Mesenchymal stem cell (in vitro differentiated cells and primary cell): ENCODE measurements at places on chromosomes 13 and 19.
A peak's percentile ranks its signal among the peaks of the same experiment; 100 is the strongest.

DNA sequence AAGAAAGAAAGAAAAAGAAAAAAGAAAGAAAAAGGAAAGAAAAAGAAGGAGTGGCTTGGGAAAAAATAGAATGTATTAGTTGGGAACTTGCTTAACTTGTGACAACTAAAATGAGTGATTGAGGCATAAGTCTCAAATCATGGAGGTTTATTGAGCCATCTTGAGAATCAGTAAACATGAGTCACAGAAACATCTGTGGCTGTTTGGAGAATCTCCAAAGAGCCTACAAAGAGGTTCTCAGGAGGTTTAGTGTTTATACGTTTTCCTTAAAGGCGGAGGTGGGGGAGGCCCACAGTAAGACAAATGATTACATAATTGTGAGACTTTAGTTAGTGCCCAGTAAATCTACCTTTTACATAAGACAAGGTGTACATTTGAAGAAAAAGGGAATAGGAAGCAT is 38.6 kb downstream of the WDR87 start:
- no peaks in the 10 kb centered on the region for H3K27me3 ChIP-seq
- H3K4me3 ChIP-seq: no peak overlapping the region
- peak; percentile 70 for DNase-seq
- H3K36me3 ChIP-seq: no peaks in the 10 kb centered on the region
- no peaks in the 10 kb centered on the region for H3K4me1 ChIP-seq

- H3K4me1 ChIP-seq: peaks cover 10% of the 10 kb centered on the region
- no peak for DNase-seq
- H3K36me3 ChIP-seq: peaks cover 18% of the 10 kb centered on the region
- H3K4me3 ChIP-seq: peak overlapping the region; percentile 89
Observed at GRCh38 chr19:34733266-34733745, 737 bp upstream of the ZNF181 start.

DNA sequence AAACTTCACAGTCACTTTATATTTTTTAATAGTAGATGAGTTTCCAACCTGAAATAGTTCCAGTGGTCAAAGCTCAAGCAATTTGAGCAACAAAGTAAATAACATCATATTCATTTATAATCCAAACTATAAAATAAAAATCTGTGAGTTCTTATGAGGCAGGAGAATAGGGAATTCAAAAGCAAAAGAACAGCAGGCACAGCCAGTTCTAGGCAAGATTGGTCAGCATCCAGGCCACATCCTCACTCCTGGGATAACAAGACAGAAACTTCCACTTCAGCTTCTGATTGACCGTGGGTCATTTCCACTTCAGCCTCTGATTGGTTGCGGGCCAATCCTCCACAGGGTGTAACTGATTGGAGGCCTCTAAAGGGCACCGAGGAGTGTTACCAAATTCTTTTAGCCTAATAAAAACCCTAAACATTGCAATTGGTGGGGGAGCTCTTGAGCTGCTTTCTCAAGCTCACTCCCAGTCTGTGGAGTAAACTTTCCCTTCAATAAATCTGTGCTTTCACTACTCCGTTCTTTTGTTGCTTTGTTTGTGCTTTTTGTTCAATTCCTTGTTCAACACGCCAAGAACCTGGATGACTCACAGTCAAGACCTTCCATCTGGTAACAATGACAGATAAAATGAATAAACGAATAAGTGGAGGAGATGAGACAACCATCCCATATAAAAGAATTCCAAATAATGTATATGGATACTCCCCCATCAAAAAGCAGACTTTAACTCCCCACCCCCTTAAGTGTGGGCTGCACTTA is 42.6 kb upstream of the AMER2 start:
- DNase-seq: peak; percentile 7
- no peaks in the 10 kb centered on the region for H3K27me3 ChIP-seq
- no peaks in the 10 kb centered on the region for H3K36me3 ChIP-seq
- H3K27ac ChIP-seq: peak overlapping the region; percentile 46
- peaks cover 15% of the 10 kb centered on the region for H3K4me1 ChIP-seq

DNA sequence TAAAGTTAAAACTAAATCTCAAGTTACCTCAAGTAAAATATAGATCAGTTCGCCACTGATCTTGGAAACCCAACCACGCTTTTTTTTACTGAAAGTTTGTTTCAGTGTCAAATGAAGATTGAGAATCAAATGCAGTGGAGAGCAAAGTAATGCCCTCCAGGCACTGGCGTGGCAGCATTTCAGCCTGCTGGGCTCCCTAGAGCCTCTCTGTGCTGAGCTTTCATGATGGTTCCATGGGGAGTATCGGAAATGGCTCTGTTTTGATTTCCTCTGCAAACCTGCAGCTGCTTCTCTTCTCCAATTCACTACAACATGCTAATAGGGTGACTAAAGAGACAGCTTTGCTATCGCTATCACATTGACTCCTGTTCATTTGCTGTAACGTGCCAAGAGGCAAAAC is 141.6 kb downstream of the FGF14 start:
- H3K27ac ChIP-seq: no peak overlapping the region
- no peak for DNase-seq
- no peak overlapping the region for H3K4me3 ChIP-seq

- H3K27ac ChIP-seq: no peak overlapping the region
- no peaks in the 10 kb centered on the region for H3K4me1 ChIP-seq
- no peaks in the 10 kb centered on the region for H3K36me3 ChIP-seq
Observed at GRCh38 chr13:55361141-55361540, 1779.6 kb upstream of the PRR20A start.

- no peak for DNase-seq
- H3K27ac ChIP-seq: peak overlapping the region; percentile 56
- H3K27me3 ChIP-seq: no peaks in the 10 kb centered on the region
- H3K36me3 ChIP-seq: peaks cover 4% of the 10 kb centered on the region
- H3K4me1 ChIP-seq: peaks cover 13% of the 10 kb centered on the region
- H3K4me3 ChIP-seq: no peak overlapping the region
Observed at GRCh38 chr19:34269489-34269888, 15.1 kb downstream of the GARRE1 start.

DNA sequence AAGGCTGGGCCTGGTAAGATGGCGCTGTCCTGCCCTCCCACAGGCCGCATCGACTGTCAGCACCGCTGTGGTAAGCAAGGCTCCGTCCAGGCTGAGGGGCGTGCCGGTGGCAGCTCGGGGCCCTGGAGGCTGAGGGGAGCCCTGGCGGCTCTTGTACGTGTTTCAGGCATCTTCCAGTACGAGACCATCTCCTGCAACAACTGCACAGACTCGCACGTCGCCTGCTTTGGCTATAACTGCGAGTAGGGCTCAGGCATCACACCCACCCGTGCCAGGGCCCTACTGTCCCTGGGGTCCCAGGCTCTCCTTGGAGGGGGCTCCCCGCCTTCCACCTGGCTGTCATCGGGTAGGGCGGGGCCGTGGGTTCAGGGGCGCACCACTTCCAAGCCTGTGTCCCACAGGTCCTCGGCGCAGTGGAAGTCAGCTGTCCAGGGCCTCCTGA is 1.2 kb downstream of the IZUMO4 start:
- peaks cover 25% of the 10 kb centered on the region for H3K4me1 ChIP-seq
- DNase-seq: no peak
- H3K36me3 ChIP-seq: peaks cover 49% of the 10 kb centered on the region

DNA sequence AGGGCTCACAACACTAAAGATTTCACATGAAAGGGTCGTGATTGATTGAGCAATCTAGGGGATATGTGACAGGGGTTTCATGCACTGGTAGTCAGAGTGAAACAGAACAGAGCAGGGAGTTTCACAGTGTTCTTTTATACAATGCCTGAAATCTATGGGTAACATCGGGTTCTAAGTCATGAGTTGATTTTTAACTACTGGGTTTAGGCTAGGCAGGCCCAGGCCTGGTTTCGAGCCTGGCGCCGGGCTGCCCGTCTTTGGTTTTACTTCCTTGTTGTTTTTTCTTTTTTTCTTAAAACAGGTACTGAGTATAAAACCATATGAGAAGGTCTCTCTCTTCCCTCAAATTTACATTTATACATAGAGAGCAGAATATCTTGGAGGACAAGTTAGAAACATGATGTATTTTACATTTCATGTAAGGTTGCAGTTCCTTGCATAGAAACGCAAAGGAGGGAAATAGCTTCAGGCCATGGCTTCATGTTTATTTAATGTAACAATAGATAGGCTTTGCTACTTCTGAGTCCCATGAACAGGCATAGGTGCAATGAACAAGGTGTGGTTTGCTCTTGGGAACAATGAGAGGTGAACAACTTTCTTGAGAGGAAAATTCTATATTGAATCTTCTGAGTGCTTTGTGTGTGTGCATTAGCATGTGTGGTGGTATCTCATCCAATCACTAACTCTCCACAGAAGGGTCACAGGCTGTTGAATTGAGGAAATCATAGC is 128.9 kb upstream of the RXFP2 start:
- H3K4me1 ChIP-seq: no peaks in the 10 kb centered on the region
- no peak overlapping the region for H3K4me3 ChIP-seq
- no peaks in the 10 kb centered on the region for H3K27me3 ChIP-seq
- H3K27ac ChIP-seq: no peak overlapping the region

DNA sequence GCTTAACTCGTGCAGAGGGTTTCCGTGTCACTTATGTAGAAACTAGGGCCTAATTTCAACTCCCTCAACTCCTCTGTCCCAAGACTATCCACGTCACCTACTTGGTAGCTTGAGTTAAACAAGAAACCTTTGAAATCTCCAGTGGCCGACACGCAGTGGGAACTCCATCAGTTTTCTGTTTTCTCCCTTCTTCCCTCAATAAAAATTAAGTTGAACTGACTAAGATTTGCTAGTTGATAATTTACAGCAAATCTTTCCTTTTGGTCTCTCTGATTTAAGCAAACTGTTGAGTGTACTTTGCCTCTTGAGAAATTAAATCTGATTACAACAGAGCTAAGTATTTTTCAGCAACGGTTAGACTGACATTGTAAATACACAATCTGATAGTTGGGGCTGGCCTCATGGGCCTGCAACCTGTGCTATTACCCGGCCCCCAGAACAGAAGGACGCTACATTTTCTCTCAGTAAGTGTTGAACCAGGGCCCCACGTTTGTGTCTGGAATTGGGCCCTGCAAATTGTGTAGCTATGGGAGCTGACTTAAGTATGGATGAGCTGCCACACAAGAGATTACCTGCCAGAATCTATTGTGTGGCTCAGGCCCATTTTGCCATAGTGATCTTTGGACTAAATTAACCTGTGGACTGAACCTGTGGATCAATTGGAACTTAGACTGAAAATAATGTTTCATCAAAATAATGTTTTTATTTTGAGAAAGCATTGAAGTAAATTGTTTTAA is 708 bp upstream of the ESD start:
- no peaks in the 10 kb centered on the region for H3K27me3 ChIP-seq
- peak overlapping the region; percentile 44 for H3K4me3 ChIP-seq
- peaks cover 14% of the 10 kb centered on the region for H3K4me1 ChIP-seq
- peak overlapping the region; percentile 91 for H3K27ac ChIP-seq

GRCh38 chr19:19417628-19418245 is 12.3 kb downstream of the GATAD2A start:
- no peak overlapping the region for H3K4me3 ChIP-seq
- no peak for DNase-seq
- no peaks in the 10 kb centered on the region for H3K36me3 ChIP-seq
- no peak overlapping the region for H3K27ac ChIP-seq
- peaks cover 16% of the 10 kb centered on the region for H3K4me1 ChIP-seq
- H3K27me3 ChIP-seq: no peaks in the 10 kb centered on the region
